ENCODE measurements at places on chromosomes 16 and 17.

DNA sequence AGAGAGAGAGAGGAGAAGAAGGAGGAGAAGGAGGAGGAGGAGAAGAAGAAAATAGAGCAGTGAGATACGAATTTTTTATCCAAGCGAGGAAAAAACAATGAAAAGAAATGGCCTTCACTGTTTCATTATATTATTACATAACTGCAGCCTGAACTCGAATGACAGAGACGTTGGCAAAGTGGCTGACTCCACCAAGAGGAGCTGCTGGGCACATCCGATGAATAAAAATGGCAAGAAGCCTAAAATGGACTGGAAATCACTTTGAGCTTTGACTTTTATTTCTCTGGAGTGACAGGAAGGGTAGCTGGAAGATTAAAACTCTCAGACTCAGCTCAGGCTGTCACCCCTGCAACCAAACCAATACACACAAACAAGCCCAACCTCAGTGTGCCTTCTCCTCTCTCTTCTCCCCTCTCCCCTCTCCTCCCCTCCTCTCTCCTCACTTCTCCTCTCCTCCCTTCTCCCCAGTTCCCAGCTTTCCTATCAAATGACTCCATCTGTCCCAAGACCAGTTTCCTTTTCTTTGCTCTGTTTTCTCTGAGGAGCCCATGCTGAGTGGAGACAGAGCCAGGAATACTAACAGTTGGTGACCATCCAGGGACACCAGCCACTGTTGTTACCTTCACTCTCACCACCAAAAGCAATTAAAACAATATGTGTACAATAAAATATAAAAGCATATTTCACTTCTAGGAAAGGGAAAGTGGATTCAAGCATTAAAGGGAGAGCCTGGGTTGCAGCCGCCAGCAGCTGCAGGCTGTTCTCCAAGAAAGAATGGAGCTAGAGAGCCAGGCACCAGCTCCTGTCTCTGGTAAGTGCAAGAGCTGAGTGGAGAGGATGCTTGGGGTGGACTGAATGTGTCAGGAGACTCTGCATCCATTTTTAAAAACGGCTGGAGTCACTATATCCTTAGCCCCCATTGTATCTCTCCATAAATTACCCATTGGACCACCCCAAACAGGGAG is 51.2 kb downstream of the SOX9 start:
- no peak for DNase-seq

GRCh38 chr16:8096211-8096610 is 494.1 kb downstream of the TMEM114 start:
- no peak for DNase-seq

GRCh38 chr16:8474587-8474986 is 115.7 kb downstream of the TMEM114 start:
- DNase-seq = no peak

DNA sequence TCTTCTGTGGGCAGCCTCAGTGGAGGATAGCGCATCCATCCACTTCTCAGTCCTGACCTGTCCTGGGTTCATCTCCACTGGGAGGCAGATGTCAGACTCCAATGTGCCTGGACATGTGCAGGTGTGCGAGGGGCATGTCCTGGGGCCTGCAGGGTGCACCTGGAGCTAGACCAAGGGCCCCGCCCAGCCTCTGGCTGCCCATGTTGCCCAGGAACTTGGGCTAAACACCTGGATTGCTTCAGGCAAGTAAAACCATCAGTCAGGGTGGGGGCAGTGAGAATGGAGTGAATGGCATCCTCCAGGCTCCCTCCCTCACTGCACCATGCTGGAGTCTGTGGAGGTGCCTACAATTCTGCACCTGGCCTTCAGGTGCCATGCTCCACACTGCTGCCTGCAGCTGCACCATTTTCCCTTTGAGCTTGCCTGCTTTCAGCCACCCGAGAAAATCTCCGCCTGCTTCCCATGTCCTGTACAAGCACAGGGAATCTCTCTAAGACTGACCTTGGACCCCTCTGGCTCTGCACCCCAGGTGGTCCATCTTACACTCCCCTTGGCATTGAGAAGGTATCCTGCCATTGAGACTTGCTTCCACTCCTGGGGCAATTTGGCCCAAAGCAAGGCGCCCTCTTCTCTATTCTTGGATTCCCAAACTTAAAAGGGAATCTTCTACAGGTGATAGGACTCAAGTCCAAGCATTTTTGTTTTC is 2.1 kb upstream of the MFSD6L start:
- DNase-seq = no peak

- DNase-seq = no peak
These were observed 44.2 kb downstream of the NEUROD2 start for GRCh38 chr17:39563476-39563875.

DNA sequence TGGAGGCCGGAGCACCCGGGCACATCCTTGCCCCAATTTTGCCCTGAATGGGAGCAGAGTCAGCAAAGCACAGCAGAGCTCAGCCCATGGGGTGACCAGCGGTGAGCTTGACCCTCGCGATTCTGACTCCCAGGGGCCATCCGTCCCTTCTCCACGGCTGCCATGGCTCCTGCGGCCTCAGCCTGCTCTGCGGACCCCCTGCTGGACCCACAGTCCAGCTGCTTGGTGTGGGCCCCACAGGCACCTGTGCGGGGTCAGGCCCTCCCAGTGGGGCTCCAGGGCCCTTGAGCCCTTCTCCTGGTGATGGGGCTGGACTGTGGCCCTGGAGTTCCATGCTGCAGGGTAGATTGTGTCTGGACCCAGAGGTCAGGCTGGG is 144.2 kb downstream of the ENGASE start:
- DNase-seq = no peak

GRCh38 chr17:80812362-80813088 is 179.1 kb upstream of the CHMP6 start:
- DNase-seq = no peak

DNA sequence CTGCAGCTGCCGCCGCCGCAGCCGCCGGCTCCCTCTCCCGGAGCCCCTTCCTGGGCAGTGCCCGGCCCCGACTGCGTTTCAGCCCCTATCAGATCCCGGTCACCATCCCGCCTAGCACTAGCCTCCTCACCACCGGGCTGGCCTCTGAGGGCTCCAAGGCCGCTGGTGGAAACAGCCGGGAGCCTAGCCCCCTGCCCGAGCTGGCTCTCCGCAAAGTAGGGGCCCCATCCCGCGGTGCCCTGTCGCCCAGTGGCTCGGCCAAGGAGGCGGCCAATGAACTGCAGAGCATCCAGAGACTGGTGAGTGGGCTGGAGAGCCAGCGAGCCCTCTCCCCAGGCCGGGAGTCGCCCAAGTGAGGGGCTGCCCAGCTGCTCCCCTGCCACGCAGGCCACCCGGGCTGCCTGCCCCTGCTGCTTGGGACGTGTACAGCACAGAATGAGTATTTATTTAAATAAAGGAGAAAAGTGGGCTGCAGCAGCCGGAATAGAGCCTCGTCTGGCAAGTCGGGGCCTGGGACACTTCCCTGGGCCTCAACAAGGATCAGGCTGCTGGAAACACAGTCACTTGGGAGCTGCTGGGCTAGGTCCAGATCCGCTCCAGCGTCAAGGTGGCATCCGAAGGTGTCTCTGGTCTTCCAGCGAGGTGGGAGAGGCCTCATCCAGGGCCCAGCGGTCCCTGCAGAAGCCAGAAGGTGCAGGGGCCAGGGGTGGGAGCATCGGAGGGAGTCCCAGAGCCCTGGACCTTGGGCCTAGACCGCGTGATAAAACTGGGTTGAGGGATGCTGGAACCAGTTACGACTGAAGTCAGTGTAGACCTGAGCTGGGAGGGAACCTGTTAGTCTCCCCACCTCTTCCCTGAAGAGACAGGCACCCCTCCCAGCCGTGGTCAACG is 8.8 kb downstream of the TBX2 start:
- no peak for DNase-seq

GRCh38 chr17:71441098-71441497 is 679.7 kb upstream of the SOX9 start:
- DNase-seq = no peak

DNA sequence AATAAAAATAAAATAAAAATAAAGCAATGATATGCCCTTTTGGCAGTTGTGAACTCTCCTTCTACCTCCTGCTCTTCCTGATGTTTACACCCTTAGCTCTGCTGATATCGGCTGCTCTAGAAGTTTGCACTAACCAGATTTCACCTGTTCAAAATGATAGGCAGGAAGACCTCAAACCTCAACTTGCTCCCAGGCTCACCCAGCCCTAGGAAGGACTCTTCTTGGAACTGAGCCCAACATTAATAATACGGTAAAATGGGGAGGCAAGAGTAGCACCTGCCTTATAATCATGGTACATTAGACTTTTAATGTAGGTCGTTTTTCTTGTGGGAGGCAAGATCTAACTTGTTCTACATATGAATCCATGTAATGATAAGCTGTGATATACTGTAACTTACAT is 61.2 kb upstream of the MED13 start:
- DNase-seq = no peak

DNA sequence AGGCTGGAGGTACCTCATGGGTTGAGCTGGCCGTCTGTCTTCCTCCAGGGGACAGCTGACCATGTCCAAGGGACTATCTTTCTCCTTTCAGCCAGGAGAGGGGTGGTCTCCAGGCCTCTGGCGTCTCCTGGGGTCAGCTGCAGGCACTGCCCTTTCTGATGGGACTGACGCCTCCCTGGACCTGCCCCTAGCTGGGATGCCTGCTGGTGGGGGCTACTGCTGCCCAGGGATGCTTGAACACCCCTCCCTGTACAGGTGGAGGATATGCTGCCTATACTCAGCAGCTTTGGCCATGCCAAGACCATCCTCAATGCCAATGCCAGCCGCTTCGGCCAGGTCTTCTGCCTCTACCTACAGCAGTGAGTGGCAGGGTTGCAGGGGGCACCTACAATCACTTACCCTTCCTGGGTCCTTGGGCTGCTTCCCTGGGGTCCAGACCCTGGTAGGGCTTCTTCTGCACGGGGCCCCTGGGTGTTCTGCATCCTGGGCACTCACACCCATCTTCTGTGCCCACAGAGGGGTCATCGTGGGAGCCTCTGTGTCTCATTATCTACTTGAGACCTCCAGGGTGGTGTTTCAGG is 4.2 kb downstream of the MYO15B start:
- no peak for DNase-seq

GRCh38 chr17:4934173-4934979 is 2.3 kb downstream of the GP1BA start:
- no peak for DNase-seq

- no peak for DNase-seq
These were observed 761 bp upstream of the MATCAP1 start for GRCh38 chr16:67184453-67184994.

GRCh38 chr17:35188111-35188510 is 6.1 kb downstream of the SLC35G3 start:
- no peak for DNase-seq

DNA sequence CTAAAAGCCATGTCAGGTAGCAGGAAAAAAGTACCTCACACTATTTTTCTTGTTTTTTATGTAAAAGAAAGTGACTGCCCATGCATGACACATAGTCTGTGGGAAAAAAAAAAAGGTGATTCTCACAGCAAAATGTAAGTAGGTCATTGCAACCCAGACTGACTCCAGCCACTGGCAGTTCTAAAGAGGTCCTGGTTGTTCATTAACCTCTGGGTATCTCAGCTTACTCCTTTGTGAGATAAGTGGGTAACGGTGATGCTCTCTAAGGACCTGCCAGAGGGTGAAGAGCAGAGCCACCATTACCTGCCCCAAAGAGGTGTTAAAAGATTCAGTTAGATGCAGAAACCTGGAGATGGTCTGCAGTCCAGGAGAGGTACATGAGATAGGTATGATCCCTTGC is 531.9 kb downstream of the GRIN2A start:
- no peak for DNase-seq

DNA sequence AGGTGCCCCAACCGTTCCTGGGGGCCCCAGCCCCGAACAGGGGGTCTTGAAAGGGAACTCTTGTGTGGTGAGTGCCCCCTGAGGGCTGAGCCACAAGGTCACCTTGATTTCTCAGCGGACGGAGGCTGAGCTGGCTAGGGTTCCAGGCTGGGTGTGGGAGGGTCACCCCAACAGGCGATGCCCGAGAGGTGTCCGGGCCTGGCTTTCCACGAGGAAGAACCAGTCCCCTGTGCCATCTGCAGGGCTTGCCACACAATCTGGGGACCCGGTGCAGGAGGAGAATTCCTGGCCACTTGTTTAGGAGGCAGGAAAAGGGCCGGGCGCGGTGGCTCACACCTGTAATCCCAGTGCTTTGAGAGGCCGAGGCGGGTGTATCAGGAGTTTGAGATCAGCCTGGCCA is 16.8 kb upstream of the SLC38A10 start:
- no peak for DNase-seq

DNA sequence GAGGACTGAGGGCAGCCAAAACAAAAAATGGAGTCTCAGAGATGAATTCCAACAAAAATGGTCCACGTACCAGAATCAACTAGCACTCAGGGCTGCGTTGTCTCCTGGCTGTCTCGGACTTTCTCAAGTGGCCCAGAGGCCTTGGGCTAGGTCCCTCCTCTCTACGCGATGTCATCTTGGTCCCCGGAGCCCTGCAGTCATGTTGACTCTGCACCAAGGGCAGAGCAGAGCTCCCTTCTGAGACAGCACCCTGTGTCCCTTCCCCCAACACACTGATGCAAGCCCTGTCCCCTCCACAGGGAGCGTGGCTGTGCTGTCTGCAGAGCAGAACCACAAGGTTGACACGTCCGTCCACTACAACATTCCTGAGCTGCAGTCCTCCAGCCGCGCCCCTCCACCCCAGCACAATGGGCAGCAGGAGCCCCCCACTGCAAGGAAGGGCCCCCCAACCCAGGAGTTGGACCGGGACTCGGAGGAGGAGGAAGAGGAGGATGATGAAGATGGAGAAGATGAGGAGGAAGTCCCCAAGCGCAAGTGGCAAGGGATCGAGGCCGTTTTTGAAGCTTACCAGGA is 20.8 kb downstream of the GINS2 start:
- DNase-seq = no peak

DNA sequence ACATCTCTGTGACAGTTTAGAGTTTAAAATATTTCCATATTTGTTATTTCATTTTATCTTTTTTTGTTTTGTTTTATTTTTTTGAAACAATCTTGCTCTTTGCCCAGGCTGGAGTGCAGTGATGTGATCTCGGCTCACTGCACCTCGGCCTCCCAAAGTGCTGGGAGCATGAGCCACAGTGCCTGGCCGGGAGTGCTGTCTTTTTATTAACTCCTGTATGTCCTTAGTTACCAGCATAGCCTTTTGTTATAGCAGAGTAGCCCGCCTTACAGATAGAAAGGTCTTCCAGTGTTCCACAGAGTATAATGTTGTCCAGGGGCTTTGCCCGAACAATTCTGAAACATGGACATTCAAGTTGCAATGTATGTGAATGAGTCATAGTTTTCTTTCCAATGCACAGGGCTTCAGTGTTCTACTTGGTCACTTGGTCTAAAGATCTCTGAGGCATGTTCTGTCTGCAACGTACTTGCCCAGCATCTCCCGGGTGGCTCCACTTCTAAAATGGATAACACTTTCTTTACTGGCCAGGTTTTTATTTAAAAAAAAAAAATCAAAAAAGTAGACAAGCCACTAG is 125.6 kb downstream of the KCNJ18 start:
- no peak for DNase-seq

Data from activated naive CD8-positive, alpha-beta T cell treated with anti-CD3 and anti-CD28 coated beads for 36 hours (primary cell).